Type B pancreatic cell (in vitro differentiated cells): ENCODE measurements at places on chromosomes 5 and 9.

GRCh38 chr5:180803181-180804128, 849 bp upstream of the MGAT1 start:
- peak; percentile 69 for DNase-seq

DNA sequence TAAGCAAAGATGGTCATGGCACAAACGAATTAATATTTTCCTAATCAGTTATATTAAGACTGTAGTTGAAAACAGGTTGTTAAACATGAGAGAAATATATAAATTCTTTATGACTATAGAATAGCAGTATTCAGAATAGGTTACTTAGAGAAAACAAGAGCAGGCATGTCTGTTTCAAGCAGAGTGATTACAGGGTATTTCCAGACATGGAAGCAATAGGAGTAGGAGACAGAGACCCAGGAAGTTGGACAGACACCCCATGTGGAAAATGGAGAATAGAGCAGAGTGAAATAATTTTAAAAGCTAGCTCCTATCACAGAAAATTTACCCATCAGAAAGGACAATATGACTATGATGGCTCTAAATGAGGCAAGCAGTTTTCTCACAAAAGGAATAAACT, 111.5 kb downstream of the IZUMO3 start:
- DNase-seq, result no peak

- no peak for DNase-seq
Measured at GRCh38 chr9:94699715-94700373, 26.7 kb upstream of the AOPEP start.

DNA sequence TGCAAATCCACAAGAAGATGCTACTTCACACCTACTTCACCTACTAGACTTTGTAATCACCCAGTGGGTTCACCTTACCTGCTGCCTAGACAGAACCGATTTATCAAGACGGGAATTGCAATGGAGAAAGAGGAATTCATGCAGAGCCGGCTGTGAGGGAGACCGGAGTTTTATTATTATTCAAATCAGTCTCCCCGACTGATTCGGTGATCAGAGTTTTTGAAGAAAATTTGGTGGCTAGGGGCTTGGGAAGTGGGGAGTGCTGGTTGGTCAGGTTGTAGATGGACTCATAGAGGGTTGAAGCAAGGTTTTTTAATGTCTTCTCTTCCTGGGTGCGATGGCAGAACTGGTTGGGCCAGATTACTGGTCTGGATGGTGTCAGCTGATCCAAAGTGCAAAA, 23.4 kb downstream of the SFXN1 start:
- no peak for DNase-seq

GRCh38 chr5:41787265-41787664, 83.0 kb downstream of the OXCT1 start:
- DNase-seq, result no peak

DNA sequence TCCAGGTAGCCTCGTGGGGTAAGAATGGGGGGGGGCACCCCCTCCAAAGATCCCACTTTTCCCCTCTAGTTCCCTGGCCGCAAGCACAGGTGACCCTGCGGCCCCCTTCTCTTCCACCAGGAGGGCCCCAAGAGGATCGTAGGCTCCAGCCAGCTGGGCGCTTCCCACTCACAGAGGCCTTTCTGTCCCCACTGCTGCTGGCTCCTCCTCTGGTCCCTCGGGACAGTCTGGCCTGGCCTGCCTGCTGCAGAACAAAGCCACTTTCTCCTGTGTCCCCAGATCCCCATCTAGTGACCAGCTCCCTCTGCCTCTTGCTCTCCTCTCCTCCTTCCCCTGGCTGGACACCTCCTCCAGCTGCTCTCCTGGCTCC, 534 bp upstream of the SAPCD2 start:
- no peak for DNase-seq

- no peak for DNase-seq
Measured at GRCh38 chr5:14190194-14191164, 47.3 kb downstream of the TRIO start.

GRCh38 chr9:1415146-1415545, 365.0 kb downstream of the DMRT2 start:
- DNase-seq, result no peak

GRCh38 chr9:77449240-77450084, 198.7 kb downstream of the GNA14 start:
- DNase-seq, result no peak

- no peak for DNase-seq
Measured at GRCh38 chr5:158163451-158164295, 304.7 kb upstream of the CLINT1 start.

GRCh38 chr5:170421826-170422225, 32.7 kb upstream of the KCNMB1 start:
- no peak for DNase-seq

- no peak for DNase-seq
Measured at GRCh38 chr5:50744776-50745175, 78.3 kb downstream of the PARP8 start.

GRCh38 chr9:122307061-122307460, 42.4 kb downstream of the MRRF start:
- no peak for DNase-seq

- DNase-seq, result no peak
Measured at GRCh38 chr9:32986971-32987370, 14.5 kb downstream of the APTX start.
